ENCODE measurements at places on chromosomes 3 and 15.

DNA sequence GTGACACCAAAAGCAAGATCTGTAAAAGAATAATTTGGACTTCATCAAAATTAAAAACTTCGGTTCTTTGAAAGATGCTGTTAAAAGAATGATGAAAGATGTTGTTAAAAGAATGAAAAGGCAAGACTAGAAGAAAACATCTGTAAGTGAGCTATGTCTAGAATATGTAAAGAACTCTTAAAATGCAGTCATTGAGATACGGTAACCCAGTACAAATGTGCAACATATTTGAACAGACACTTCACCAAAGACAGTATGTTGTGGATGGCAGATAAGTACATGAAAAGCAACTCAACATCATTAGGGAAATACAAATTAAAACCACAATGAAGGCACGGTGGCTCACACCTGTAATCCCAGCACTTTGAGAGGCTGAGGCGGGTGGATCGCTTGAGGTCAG is 139.5 kb downstream of the LRIG1 start:
- no peak for DNase-seq

- no peak for DNase-seq
Observed at GRCh38 chr3:194575484-194576210, 57.6 kb downstream of the TMEM44 start.

DNA sequence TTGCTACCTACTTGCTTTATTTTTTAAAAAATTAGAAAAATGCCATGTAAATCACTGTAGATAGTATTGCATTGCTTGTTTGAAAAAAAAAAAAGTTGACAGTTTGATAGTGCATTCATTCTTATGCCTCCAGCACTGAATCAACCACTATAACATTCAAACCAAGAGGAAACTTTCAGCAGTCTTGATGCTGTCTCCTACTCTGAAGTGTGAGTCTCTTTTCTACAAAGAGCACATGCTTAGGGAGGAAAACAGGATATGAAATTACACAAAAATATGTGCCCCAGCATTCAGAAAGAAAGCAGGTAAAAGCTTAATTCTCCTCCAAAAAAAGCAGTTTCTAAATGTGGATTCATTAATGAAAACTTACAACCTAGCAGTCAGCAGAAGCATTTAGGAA is 78.3 kb downstream of the ZBTB20 start:
- no peak for DNase-seq

GRCh38 chr15:81182031-81182755 is 14.5 kb upstream of the IL16 start:
- no peak for DNase-seq

DNA sequence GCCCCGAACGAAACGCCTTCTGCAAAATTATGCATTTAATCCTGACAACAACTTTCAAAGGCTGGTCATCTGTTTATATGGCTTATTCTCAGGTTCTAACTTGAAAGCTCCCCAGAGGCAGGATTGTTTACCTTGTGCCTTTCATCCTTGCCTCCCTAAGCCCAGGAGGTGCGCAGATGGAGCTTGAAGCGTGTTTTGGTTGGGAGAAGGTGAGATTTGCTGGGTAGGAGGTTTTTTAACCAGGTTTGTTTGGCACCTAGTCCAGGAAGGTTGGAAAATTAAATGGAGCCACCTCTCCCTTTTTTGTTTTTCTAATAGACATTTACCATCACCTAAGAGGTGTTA is 675 bp downstream of the TSEN2 start:
- DNase-seq, result no peak

GRCh38 chr3:41705893-41706292 is 256.0 kb downstream of the ULK4 start:
- no peak for DNase-seq

DNA sequence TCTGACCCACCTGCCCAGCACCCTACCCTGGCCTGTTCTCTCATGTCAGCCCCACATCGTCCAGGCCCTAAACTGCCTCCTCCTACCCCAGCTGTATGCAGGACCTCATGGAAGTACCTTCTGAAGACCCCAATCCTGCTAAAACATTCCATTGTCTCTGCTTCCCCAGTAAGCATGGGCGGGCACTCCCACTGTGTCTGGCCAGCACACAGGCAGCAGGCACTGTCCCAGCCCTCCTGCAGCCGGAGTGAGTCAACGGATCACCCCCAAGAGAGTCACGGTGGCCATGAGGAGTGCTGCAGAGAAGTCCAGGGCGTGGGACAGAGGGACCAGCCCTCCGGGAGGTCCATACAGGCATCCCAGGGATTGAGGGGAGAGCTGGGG is 36.4 kb upstream of the SLCO2A1 start:
- DNase-seq, result no peak

GRCh38 chr3:159941038-159942000 is 47.3 kb upstream of the IL12A start:
- no peak for DNase-seq

GRCh38 chr3:16512435-16513140 is 911 bp downstream of the RFTN1 start:
- peak; percentile 46 for DNase-seq

DNA sequence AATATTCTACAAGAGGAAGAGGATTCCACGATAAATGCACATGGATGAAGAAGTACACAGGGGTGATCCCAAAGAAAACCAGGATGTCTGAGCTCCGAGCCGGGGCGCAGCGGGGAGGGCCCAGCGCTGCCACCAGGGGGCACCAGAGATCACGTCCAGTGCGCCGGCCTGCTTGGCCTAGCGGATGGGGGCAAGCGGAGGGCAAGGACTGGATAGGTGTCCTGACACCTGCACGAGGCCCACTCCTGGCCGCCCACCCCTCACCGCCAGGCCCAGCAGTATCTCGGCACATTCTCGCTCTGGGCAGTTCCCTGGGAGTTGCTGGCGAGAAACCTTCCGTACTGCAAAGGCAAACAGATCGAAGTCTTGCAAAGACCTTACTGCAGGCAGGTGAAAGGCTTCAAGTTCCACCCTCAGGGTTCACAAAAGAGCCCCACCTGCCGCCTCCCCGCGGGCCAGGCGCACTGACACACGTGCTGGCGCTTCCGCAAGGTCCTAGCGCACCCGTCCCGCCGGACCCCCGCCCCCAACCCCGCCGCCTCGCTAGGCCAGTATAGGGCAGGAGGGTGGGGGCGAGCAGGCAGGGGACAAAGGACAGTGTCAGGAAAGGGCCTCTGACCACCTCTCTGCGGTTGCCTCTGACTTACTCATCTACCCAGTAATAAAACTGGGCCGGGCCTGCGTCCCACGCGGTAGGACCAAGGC is 3.3 kb downstream of the ANKRD63 start:
- DNase-seq, result peak; percentile 71

- no peak for DNase-seq
Observed at GRCh38 chr3:127349501-127350171, 61.8 kb upstream of the PRR20G start.

DNA sequence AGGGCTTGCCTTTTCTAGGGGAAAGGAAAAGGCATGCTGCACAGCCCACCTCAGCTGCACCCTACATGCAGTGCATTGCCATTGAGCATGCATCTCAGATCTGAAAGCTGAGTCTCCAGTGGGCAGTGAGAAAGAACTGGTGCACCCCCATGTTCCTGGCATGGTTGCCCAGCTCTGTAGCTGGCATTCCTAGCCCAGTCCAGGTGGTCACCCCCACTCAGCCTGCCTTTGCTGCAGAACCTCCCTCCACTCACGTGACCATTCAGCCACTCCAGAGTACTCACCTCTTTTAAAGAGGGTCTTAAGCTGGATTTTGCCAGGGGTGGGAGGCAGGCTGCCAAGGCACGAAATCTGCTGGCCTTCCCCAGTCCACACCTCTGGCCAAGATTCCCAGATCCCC is 208.6 kb upstream of the TOPAZ1 start:
- no peak for DNase-seq

GRCh38 chr3:42758126-42758525 is 14.9 kb downstream of the CCDC13 start:
- no peak for DNase-seq

- no peak for DNase-seq
Observed at GRCh38 chr15:57896114-57896513, 169.4 kb downstream of the ALDH1A2 start.

- no peak for DNase-seq
Observed at GRCh38 chr3:20912406-20912805, 726.4 kb upstream of the SGO1 start.

- DNase-seq, result no peak
Observed at GRCh38 chr3:84066915-84067314, 891.9 kb upstream of the CADM2 start.

- DNase-seq, result no peak
Observed at GRCh38 chr15:48324949-48325348, 6.3 kb upstream of the DUT start.

DNA sequence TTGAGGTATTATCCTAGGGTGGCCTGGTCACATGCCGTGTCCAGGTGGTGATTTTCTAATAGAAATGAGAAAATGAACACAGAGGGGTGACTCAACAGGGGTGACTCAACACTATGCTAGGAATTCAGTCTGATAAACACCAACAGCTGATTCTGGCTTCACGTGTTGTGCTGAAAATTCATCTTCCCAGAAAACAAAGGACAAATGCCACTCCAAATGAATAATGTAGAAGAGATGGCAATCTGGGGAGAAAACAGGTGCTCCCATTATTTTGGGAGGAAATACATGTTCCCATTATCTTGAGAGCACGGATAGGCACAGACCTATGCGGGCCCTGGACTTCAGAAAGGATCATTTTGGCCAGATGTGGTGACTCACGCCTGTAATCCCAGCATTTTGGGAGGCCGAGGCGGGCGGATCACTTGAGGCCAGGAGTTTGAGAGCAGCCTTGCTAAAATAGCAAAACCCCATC is 101.2 kb upstream of the MEX3B start:
- DNase-seq, result no peak

GRCh38 chr15:92880796-92881195 is 19.3 kb upstream of the CHD2 start:
- no peak for DNase-seq

- DNase-seq, result no peak
Observed at GRCh38 chr3:112355307-112355687, 22.3 kb downstream of the CD200 start.

GRCh38 chr3:109852283-109852682 is 514.9 kb upstream of the DPPA4 start:
- DNase-seq, result no peak

DNA sequence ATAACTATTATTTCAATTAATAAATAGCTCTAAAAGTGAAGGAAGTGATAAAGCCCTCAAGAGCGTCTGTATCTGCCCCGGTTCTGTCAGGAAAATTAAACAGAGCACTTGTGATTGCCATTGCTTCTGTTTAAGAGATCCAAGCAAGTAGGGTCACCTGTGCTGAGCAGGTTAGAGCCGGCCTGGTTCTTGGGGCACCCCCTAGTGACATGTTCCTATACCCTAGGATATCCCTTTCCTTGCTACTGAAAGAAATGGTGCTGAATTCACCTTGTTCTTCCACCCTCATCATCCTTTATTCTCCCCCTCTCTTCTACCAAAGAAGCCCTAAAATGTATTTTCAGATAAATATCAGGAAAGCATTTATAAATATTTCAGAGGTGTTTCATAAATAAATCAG is 323.5 kb downstream of the RORA start:
- DNase-seq, result peak; percentile 40

DNA sequence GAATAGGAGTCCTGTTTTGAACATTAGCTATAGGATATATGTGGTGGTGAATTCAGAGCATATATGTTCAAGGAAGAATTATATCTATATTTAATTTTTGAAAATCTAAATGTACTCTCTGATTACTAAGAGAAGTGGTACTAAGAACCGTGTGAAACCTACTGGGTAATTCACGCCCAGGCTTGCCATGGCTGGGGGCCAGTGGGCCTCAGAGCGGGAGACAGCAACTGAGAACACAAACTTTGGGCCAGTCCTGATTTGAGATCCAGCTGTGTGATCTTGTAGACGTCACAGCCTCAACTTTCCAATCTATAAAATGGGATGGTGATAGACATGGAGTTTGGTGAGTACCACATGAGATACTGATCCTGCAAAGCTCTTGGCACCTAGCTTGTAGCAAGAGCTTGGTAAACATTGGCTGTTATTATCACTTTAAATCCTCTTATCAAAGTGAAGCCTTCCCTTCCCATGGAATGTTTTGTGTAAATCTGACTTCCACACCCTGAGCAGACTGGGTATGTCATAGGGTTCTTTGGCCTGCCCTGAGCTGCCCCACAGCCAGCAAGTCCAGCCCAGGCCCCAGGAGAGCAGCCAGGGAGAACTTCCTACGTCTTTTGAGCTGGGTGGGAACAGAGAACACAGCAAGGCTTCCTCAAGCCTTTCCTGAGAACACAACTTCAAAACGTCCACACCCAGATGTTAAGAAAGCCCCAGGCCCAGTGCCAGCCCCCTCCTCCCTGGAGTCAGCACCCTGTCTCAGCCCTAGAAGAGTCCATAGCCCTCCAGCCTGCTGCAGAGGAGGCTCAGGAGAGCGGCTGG is 8.2 kb upstream of the PAQR5 start:
- no peak for DNase-seq

DNA sequence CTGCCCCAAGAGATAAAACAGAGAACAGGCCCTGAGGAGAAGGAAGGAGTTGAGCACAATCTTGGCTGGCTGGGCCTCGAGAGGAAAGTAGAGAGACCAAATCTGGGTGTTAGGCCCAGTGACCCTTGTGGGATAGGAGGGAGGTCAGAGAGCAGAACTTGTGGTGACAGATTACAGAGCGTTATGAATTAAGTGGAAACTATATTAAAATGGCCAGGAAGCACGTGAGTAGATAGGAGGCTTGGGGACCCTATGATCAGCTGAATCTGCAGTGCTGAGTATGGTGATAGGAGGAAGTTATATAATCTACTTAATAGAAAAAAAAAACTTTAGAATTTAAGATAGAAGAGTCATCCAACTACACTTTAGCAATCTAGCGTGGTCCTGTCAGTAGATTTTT is 30.0 kb downstream of the ST6GAL1 start:
- DNase-seq, result no peak

- no peak for DNase-seq
Observed at GRCh38 chr3:151460228-151460627, 633 bp downstream of the IGSF10 start.

- DNase-seq, result no peak
Observed at GRCh38 chr15:56038015-56038414, 44.6 kb upstream of the NEDD4 start.

- peak; percentile 96 for DNase-seq
Observed at GRCh38 chr3:167734498-167735232, at the start of gene PDCD10. Gene PDCD10 (minus strand): TSS chr3:167734892. CDS start chr3:167720157, 14,735 bp downstream.

DNA sequence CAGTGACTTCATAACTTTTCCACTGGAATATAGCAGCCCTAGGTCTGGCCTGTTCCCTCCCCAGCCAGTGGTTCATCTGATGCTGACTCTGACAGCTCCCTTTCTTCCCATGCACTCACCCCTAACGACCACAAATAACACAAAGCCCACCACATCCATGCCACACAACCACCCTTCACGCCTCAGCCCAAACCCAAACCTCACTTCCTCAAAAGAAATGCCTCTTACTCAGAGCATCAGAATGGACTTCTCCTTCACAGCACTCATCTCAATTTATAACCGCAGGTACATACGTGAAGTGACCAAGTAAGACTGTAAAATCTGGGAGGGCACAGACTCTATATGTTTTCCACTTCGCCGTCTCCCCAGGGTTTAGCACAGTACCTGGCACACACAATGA is 1.1 kb downstream of the RBSN start:
- peak; percentile 12 for DNase-seq

DNA sequence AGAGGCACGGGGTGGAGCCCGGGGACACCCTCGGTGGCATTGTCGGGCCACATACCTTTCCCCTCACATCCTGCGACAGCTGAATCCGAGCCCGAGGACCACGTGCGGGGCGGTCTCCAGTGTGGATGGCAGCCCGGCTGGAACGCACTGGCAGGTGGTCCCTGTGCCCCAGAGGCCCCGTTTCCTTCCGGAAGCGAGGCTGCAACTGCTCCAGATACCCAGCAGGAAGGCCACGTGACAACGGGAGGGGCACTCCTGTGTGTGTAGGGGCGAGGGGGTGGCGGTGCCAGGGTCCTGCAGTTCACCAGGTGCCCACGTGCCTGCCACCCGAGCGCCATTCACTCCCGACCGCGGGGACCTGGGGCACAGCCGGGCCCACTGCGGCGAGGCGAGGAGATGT is 44.1 kb downstream of the APH1B start:
- no peak for DNase-seq
